ENCODE measurements at places on chromosomes 1 and 21.

DNA sequence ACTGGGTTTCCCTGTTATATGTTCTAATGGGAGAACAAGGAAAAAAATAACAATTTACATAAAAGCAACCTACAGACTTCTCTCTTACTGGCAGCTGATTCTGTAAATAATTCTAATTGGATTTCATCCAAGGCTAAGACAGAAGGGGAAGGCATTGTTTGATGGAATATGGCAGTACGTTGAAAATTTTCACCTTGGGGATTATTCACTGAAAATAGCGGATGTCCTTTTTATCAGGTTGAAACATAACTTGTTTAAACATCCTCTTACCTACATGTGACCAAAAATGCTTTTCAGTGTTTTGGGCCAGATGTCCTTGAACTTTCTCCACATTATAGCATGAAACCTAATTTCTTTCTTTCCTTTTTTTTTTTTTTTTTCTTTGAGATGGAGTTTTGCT lies 24.9 kb downstream of the TSNAX start:
- H3K4me1 ChIP-seq: peaks cover 22% of the 10 kb centered on the region
- no peaks in the 10 kb centered on the region for H3K27me3 ChIP-seq
- no peak for DNase-seq
- no peak overlapping the region for H3K4me3 ChIP-seq
- H3K27ac ChIP-seq: no peak overlapping the region

DNA sequence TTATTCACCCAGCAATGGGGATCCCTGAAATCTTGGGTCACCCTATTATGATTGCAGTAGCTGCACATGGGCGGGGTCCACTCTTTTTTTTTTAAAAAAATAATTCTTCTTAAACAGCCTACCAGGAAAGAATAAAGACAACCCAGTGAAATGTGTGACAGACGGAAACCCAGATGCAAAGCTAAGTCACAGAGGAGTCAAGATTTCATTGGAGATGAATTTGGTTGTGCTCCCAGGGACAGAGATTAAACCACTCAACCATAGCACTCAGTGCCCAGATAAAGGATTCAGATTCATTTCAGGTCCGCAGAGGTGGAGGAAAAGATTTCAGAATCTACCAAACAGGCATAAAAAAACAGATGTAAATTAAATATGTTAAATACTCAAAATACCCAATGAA lies 583.5 kb upstream of the ZP4 start:
- DNase-seq: no peak
- no peaks in the 10 kb centered on the region for H3K36me3 ChIP-seq
- H3K27ac ChIP-seq: no peak overlapping the region
- H3K27me3 ChIP-seq: no peaks in the 10 kb centered on the region
- H3K4me1 ChIP-seq: no peaks in the 10 kb centered on the region

- peaks cover 16% of the 10 kb centered on the region for H3K27me3 ChIP-seq
- no peaks in the 10 kb centered on the region for H3K4me1 ChIP-seq
- no peak overlapping the region for H3K27ac ChIP-seq
- H3K36me3 ChIP-seq: no peaks in the 10 kb centered on the region
- no peak overlapping the region for H3K4me3 ChIP-seq
- no peak for DNase-seq
Observed at GRCh38 chr1:25534410-25534788, 9.0 kb upstream of the LDLRAP1 start.

- no peaks in the 10 kb centered on the region for H3K27me3 ChIP-seq
- H3K27ac ChIP-seq: peak overlapping the region; percentile 42
- peak overlapping the region; percentile 26 for H3K4me3 ChIP-seq
- peaks cover 56% of the 10 kb centered on the region for H3K4me1 ChIP-seq
Observed at GRCh38 chr1:101089613-101090338, 64.2 kb upstream of the DPH5 start.
